ENCODE measurements at places on chromosomes 2 and 18.

DNA sequence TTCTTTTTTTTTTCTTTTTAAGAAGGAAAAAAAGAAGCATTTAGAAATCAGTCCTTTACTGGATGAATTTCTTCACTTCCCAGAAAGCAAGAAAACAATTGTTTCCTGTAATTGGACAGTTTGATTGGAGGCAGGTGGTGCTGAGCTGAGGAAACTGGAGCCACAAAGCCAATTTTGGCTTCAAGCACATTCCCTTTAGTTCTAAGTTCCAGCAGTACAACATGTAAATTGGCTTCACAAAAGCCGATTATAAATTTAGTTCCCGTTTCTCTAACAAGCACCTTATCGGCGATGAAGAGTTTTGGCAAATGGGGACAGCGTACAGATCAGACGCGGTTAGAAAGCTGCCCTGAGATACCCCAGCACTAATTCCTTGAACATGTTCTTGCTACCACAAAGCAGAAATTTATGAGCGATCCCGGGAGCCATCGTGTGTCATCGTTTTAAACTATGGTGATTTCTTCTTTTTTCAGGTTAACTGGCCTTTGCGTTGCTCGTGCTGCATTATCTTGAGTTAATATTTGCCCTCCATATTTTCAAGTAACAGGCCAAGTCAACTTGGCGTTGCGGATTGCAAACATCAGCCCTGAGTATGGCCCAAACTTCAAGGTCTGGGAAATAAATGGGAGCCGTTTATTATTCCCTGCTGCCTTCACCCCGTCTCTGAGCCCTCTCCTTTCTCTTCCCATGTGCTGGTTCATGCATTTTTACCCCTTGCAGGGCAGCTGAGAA, 190.4 kb upstream of the ID2 start:
- no peak for DNase-seq

- DNase-seq, result peak; percentile 15
Observed at GRCh38 chr2:208545403-208546042, 138.9 kb downstream of the PTH2R start.

DNA sequence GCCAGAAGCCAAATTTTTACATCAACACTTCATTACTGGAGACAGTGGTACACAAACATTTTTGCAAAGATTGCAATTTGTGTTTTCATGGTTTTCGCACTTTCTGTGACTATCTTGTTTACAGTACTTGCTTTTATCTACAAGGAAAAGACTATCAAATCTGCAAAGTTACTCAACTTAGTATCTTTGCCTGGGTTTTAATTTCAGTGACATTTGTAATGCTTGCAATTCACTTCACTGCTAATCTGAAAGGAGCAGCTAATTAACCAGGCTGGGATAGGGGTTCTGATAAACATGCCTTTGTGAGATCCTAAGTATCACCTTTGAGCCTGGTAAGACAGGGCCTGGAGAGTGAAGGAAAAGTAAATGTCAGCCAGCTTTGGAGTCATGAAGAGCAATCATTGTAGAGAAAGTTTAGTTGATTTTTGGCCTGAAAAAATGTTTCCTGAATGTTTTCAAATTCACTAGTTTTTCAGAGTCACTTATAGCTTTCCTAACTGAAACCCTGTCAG, 194.2 kb downstream of the RIT2 start:
- no peak for DNase-seq

DNA sequence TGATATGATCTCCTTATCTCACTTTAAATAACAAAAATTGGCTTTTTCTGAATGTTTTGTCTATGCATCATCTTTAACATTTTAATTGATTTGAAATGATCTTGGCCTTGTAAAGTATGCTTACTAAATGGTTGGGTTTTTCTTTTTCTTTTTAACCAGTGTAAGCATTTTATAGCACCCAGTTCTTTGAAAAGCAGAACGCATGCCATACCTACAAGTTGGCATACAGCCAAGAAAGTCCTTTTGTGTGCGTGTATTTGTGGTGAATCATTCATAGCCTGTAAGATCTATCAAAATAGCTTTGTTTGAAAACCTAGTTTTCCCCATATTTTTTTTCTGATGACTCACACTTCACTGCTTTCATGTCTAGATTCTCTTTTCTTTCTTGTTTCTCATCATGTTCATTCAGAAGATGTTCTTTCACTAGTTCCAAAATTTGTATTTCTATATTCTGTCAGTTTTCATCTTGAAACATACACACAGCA, 4.1 kb upstream of the VRK2 start:
- no peak for DNase-seq

DNA sequence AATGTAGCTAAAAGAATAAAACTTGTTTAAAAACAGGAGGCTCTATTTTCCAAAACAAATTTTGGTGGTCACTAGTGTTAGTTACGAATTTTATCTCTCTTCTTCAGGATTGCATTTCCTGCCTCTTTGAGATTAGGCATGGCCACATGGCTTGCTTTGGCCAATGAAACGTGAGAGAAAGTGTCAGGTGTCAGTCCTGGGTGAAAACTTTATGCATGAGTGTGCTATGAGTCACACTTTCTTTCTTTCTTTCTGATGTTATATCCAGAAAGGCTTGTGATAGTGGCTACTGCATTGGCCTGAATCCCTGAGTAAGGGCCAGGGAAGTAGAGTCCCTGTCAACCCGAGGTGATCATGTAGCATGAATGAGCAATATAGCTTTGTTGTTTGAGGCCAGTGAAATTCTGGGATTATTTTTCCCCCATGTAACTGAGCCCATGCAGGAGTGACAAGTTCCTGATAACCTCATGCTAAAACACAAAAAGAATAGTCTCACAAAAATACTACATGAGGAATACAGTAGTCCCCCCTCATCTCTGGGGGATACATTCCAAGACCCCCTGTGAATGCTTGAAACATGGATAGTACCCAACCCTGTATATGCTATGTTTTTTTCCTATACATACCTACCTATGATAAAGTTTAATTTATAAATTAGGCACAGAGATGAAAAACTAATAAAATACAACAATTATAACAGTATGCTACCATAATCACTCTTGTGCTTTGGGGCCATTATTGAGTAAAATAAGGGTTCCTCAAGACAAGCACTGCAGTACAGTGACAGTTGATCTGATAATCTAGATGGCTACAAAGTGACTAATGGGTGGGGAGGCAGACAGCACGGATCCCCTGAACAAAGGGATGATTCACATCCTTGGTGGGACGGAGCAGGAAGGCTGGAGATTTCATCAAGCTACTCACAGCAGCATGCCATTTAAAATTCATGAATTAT, 109.5 kb downstream of the CDC42EP3 start:
- DNase-seq, result no peak

GRCh38 chr2:9150568-9150900, 56.1 kb upstream of the ASAP2 start:
- DNase-seq, result no peak

DNA sequence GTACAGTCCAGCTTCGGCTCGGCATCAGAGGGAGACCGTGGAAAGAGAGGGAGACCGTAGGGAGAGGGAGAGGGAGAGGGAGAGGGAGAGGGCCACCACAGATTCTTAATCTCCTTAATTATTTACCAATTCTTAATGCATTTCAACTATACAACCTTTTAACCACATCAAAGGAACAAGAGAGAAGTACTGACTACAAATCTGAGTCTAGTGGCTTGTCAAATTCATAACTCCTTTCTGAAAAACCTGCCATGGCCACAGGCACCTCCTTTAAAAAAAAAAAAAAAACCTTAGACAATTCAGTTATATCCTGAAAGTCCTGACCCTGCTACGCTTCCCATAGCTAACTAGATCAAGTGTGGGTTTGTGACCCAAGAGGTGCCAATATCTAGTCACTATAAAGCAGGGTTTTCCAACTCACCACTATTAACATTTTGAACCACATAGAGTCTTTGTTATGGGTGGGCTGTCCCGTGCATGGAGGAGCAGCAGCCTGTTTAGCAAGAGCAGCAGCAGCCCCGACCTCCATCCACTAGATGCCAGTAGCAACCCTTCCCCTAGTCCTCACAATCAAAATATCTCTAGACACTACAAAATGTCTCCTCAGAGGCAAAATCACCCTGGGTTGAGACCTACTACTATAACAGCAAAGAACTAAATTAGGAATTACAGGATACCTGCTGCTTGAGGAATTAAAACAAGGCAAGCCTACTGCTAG, 6.8 kb downstream of the ESCO1 start:
- DNase-seq, result no peak

DNA sequence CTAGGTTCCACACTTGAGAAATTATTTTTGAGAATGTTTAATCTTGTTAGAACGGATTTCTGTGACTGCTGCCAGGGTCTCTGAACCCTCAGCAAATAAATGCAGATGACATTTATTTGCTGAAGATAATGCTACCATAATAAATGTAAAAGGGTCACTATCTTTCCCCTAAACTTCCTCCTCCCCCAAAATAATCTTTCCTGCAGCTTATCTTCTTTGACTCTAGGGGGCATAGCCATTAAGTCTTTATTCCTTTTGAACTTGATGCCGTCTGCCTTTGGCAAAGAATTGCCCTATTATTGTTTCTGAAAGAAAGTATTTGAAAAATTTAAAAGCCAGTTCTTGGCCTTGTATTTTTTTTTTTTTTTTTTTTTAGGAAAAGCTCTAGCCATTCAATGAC, 63.6 kb upstream of the ACSL3 start:
- DNase-seq, result no peak

- no peak for DNase-seq
Observed at GRCh38 chr2:134386310-134386709, 132.4 kb downstream of the MGAT5 start.

- DNase-seq, result no peak
Observed at GRCh38 chr18:23276451-23276850, 141.2 kb downstream of the CABLES1 start.

DNA sequence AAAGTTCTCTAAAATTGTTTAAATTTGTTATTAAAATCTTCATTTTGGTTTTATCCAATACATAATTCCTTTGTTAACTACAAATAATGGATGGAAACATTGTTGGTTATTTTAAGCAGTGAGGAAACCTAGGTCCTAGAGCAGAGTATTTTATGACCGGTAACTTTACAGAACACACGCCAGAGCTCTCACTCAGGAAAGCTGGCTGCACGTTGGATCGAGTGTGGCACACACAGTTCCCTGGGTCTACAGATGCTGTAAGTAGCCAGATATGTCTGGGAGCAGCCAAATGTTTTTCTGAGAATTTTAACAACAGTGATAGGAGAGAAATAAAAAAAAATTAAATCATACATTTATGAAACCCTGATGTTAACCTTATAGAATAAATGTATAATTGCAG, 264.4 kb downstream of the ZNF407 start:
- no peak for DNase-seq

- no peak for DNase-seq
Observed at GRCh38 chr2:85718009-85718391, 23.8 kb downstream of the GNLY start.

- no peak for DNase-seq
Observed at GRCh38 chr2:168519534-168520308, 63.6 kb downstream of the CERS6 start.

DNA sequence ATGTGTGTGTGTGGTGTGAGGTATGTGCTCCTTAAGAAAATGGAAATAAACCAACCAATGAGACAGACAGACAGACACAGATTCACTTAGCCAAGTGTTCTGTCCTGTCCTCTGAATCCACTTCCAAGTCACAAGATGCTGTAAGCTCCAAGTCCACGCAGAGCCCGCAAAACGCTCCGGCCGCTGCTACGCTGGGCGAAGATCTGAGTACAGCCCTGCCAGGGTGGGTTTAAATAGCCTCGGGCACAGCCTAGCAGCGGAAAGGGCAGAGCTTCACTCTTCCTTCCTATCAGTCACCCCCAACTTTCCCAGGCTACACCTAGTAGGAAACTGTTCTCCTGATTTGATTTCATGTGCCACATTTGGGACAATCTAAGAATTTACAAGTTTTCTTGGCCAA, 121.2 kb upstream of the ANKRD30BL start:
- DNase-seq, result no peak

- DNase-seq, result no peak
Observed at GRCh38 chr2:102111823-102112222, 30.7 kb upstream of the IL1R1 start.

- DNase-seq, result no peak
Observed at GRCh38 chr2:55861733-55862132, 61.8 kb downstream of the EFEMP1 start.

DNA sequence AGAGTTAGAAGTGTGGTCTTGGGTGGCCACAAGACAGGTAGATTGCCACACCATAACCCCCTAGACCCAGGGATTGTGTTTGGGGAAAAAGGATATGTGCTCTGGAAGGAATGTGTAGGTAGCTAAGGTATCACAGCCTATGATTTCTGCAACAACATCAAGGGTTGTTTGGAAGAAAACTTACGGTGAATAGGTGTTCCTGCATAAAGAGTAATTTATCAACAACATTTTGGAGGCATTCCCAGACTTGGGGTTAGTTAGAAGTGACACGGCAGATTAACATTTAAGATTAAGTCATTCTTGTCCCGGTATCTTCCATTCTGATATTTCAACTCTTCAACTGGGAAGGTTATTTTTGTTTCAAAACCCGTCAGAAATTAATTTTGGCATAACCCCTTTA, 65.5 kb downstream of the SPP2 start:
- no peak for DNase-seq

DNA sequence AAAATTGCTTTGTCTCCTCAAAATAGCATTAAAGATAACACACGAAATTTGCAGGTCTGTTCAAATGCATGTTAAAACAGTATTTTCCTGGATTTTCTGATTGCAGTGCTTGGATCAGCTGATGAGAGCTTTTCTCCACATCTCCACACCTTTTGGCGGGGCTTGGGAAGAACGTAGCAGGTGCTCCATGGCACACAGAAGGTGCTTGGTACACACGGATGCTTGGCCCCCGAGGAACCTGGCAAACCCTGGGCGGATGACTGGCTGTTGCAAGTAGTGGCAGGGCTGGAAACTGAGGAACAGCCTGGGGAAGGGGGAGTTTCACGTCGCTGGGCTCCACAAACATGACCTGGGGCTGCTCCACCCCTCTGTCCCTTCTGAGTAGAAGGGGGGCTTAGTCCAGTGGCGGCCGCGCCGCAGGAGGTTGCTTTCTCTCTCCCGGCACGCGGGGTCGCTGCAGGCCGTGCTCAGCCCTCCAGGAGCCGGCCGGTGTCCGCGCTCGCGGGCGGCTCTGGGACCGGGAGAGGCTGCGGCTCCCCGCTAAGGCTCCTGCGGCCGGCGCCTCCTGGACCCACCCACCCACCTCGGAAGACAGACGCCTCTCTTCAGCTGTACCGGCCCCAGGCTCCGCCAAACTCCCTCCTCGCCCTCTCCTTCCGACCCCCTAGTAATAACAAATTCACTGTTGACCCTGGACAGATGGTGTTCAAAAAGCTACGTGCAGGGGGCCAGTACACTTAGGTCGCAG, 69.3 kb downstream of the MARCO start:
- DNase-seq, result peak; percentile 73

DNA sequence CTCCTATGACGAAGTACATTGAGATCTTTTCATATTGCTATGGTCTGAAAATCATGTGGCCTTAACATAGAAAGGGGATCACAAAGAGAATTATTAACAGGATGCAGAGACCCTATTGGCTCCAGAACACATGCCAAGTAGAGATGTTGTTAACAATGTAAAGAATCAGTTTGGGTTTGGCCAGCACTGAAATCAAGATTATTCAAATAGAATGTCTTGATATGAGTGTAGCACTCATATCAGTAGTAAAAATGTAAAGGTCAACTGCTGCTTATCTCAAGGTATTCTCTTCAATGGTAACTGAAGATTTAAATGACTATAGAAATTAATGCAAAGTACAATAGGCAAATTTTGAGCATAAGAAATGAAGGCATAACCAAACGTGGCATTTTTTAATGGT, 262.8 kb downstream of the PTH2R start:
- no peak for DNase-seq

- DNase-seq, result no peak
Observed at GRCh38 chr2:109410039-109410815, 203.5 kb downstream of the SEPTIN10 start.

- no peak for DNase-seq
Observed at GRCh38 chr2:240419723-240420122, 15.7 kb upstream of the GPC1 start.
